ENCODE measurements at places on chromosomes 2 and 18.

DNA sequence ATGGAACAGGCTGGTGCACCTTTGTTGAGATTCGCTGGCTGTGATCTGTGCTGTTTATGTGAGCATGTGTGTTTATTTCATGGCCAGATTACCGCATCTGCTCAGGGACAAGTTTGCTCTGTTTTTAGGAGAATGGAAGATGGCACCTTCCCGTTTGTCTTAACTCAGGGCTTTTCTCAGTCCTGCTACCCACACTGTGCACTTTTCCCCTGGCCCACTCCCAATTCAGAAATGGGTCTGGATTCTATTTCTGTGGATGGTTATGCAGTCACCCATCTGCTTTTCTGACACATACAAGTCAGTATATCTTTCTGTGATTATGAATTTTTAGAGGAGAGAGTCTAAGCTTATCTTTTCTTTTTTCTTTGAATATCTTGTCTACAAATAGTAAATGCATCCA, 15.4 kb downstream of the MGAT5 start:
- no peak for DNase-seq

GRCh38 chr2:42795841-42796301, 3.5 kb upstream of the HAAO start:
- DNase-seq: peak; percentile 70

- DNase-seq: no peak
These were observed 50.7 kb downstream of the FMNL2 start for GRCh38 chr2:152385650-152386049.

DNA sequence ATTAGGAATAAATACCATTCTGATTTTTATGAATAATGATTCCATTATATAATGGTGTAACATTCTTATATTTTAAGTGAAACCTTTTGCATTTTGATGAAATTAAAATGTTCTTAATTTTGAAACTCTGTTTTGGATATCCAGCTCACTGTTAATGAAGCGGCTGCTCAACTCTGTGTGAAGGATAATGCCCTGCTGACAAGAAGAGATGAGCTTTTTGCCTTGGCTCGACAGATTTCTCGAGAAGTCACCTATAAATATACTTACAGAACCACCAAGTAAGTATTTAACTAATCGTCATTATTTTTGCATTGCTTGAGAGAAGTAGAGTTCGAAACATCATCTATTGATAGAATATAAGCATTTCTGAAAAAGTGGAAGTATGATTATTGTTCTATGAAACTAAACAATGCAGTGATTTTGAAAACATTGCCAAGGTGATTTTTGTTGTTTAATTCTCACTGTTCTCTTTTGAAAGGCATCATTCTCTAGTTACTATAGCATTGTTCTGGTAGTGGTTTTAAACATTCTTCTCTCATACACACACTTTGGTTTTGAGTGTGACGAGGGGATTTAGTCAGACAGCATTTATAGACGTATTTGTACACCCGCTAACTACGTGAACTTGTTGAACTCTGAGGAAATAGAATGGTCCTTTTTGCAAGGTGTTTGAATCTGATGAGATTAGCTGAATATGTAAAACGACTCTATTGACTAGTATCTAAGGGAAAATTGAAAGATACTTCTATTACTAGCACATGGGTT, 21.5 kb downstream of the NAB1 start:
- DNase-seq: no peak

GRCh38 chr18:26457611-26458353, 90.6 kb downstream of the KCTD1 start:
- no peak for DNase-seq

DNA sequence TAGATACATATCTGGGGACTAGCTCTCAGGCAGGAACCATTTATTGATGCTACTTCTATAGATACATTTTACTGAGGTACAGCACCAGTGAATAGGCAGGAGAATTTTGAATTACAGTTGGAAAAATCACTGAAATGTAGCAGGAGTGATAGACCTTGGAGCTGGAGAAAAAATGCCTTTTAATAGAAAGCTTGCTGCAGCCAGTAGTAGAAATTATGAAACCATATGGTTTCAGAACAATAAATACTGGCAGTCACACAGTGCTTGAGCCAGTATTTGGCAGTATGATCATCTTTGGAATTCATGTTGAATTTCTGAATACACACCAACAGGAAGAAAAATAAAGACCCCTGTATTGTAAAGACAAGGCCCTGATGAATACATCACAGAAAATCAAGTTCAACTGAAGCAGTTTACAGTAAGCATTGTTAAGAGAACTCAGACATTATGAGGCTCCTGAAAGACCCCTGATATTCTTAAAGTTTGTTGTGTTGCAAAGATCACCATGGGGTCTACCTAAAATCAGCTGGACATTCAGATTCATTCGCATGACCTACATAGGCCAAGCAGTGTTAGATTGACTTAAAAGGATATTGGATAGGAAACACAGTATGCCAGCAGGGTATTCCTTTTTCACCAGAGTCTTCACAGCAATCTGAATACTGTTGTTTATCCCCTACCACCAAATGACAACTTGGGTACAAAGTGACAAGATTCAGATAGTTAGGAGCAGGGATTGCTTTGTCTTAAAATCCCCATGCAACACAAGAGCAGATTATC, 139.0 kb downstream of the EHBP1 start:
- no peak for DNase-seq

- DNase-seq: no peak
These were observed 8.8 kb downstream of the ODC1 start for GRCh38 chr2:10439185-10439879.

- no peak for DNase-seq
These were observed 146.9 kb downstream of the CCDC102B start for GRCh38 chr18:68944826-68945225.

- no peak for DNase-seq
These were observed 33.1 kb upstream of the MBP start for GRCh38 chr18:77165503-77166188.

- no peak for DNase-seq
These were observed 203.3 kb downstream of the TFCP2L1 start for GRCh38 chr2:121081701-121082100.

- DNase-seq: no peak
These were observed 462.9 kb upstream of the RGPD4 start for GRCh38 chr2:107363806-107364205.

- DNase-seq: no peak
These were observed 92.5 kb downstream of the HAUS1 start for GRCh38 chr18:46196627-46197243.

All from epithelial cell of prostate (primary cell).